ENCODE measurements at places on chromosomes 1 and 21.
A peak's percentile ranks its signal among the peaks of the same experiment; 100 is the strongest.

DNA sequence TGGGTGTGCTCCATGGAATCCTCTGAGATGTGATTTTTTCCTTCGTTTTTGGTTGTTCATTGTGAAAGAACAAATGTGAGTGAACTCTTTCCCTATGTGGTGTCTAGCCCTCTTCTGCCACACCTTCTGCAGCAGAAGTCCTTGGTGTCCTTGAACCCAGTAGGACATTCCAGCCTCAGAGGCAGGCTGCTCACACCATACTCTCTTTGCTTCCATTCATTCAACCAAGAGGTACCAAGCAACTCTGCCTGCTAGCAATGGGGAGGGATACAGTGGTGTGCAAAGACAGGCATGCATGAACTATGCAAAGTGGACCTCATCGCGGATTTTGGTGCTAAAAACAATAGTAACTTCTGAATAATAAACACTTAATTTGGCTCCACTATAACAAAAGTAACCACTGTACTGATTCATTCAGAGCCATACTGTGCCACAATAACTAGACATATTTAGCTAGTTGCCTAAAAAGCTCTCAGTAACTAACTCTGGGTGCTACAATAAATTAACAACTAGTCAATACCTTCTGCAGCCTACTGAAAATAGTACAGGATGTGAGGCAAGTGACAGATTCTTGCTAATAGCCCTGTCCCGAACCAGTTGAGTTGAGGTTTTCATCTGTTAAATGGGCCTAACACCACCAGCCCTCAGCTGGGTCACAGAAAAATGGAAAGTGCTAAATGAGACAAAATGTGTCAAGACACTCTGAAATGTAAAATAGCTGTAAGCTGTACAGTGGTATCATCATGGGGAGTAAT lies 155.4 kb downstream of the SLC45A1 start:
- no peak for DNase-seq

GRCh38 chr1:172402878-172403569 lies 17.5 kb upstream of the C1orf105 start:
- DNase-seq = no peak

DNA sequence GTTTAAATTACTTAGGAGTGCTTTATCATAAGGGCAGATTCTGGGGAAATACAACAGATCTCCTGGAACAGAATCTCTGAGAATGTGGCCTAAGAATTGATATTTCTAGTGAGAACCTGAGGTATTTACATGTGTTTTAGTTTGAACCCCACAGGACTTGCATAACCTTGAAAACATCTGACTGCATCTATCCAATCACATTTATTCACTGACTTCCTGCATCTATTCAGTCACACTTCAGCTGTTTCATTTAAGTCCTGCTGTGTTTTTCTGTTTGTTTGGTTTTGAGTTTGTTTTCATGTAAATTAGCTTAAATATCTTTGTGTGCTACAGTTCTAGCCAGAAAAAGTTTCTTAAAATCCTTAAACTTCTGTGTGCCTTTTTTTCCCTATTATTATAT lies 1260.7 kb downstream of the PLA2G4A start:
- DNase-seq = no peak

DNA sequence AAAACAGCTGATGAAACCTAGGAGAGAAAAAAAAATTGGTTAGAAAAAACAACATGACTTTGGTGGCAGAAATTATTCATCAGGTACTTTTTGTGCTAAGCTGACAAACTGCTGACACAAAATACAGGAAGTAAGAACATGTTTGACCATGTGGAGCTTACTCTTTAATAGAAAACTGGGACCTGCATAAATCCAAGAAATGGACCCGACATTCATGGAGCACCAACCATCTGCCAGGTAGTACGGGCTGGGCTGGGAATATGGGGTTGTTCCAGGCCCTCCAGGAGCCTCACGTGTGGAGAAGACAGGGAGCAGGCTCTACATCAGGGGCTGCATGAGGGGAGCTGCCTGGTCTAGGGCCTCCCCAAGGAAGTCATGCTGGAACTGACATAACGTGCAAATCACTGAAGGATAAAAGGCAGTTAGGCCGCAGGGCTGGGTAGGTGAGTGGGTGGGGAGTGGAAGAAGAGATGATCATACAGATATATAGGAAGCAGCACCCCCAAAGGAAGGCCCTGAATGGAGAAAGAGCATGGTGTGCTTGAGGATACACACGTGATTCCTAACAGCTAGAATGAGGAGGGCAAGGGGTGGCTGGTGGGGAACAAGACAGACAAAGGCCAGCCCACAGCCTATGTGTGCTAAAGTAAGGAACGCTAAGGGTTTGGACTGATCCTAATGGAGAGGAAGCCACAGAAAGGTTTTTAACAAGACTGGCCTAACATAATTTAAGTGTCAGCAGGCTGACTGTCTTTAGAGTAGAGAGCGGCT lies 26.1 kb downstream of the CD58 start:
- no peak for DNase-seq

GRCh38 chr1:89910780-89911179 lies 84.1 kb upstream of the ZNF326 start:
- no peak for DNase-seq

DNA sequence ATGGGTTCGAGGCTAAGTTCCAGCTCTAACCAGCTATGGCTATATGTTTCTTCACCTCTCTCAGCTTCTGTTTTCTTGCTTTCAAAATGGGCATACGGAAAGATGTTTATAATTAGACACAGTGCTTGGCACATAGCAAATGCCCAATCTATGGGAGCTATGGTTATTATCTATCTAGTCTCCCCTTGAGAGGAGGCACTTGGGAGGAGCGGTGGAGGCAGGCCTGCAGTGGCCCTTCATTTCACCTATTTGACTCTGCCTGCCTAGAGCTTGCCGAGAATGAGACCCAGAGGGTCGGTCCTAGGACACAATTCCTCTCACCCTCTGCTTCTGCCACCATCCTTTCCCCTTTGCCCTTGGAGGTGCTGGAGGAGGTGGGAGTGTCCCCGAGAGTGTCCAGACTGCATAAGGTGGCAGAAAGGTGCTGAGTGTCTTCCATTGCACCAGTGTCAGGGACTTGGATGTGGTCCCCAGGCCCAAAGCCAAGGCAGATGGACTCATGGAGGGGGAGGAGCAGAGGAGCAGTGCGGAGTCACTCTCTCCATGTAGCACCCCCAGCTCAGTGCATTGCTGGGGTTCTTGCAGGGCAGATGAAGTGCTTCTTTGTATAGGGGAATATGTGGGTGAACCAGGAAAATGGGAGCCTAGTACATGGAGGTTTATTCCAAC lies 9.0 kb downstream of the LGR6 start:
- no peak for DNase-seq

GRCh38 chr1:79920960-79921669 lies 914.6 kb upstream of the ADGRL4 start:
- no peak for DNase-seq

- DNase-seq = no peak
Observed at GRCh38 chr1:183238071-183238470, 52.0 kb downstream of the LAMC2 start.

- peak; percentile 34 for DNase-seq
Observed at GRCh38 chr1:101191049-101191448, 45.8 kb upstream of the S1PR1 start.

GRCh38 chr1:45608175-45609156 lies 15.4 kb downstream of the CCDC17 start:
- DNase-seq = peak; percentile 27

DNA sequence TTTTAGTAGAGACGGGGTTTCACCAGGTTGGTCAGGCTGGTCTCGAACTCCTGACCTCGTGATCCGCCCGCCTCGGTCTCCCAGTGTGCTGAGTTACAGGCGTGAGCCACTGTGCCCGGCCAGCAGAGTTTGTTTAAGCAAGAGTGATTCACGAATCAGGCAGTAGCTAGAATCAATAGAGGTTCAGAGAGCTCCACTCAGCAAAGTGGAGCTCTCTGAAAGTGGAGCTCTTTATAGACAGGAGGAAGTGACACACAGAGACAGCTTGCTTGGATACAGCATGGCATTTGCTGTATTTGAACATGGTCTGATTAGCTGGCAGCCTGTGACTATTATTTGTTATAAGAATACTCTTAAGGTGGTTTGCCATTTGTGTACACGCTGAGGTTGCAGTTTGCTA lies 27.1 kb upstream of the CD34 start:
- DNase-seq = no peak

DNA sequence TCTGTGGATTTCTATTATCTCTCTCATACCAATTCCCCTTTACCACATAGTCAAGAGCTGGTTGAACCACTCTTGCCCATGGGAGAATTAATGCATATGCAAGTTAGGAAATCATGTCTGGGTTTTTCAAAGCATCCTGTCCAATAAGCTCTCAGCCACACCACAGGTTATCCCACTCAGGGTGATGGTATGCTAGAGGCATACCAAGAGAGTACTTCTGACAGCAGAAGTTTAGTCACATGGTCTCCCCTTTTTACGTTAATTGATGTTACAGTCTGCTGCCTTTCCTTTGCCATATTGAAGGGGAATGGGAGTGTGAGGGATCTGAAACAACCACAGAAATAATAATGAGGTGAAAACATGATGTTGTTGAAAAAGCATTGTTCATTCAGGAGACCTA lies 135.8 kb upstream of the PBX1 start:
- no peak for DNase-seq

- no peak for DNase-seq
Observed at GRCh38 chr1:64975740-64976139, 9.4 kb upstream of the JAK1 start.

- peak; percentile 19 for DNase-seq
Observed at GRCh38 chr1:16249596-16250241, 12.7 kb upstream of the CPLANE2 start.

DNA sequence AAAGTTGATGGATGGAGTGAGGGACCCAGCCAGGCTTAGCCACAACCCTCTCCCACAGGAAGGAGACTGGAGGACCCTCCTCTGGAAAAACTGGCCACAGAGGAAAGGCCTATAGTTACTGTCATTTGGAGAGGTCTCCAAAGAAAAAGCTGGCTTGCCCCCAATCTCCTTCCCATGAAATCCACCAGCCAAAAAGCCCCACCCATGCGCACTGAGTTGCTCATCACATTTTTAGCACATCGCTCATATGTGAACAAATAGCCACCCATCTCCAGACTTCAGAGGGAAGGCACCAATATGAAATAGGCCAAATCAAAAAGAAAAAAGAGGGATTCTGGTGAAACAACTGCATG lies 36.9 kb upstream of the QSOX1 start:
- no peak for DNase-seq

DNA sequence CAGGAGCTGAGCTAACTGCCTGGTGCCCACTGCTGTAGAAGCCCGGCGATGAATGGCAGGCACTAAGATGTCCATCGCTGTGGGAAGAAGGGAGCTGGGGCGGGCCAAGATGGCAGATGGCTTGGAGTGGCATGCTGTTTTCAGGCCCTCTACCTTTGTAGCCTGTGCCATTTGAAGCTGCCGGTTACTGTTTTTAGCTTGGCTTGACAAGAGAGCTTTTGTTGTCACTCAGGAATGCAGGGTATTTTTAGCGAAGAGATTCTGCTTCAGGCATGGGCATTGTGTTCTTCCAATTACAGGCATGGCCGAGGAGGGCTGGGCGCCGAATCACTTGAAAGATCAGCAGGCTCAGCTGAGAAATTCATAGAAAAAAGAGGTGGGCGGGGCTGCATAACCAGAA lies 348.7 kb downstream of the RPS6KC1 start:
- DNase-seq = no peak

- DNase-seq = no peak
Observed at GRCh38 chr1:81838600-81839218, 38.0 kb downstream of the ADGRL2 start.

DNA sequence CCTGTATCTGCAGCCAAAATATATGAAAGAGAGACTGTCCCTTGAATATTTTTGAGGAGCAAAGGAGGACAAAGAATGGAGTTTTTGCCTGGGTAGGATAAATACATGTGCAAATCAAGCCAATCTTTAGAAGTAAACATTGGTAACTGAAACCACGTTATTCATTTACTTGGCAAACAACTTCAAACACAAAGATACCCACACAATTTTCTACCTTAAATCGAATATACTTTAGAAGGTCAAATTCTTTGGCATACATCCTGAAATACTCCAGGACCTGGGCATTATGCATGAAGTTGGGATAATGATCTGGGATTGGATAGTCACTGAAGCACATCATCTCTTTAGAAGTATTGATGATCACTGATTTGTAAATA lies 9.6 kb downstream of the FMO5 start:
- no peak for DNase-seq

- no peak for DNase-seq
Observed at GRCh38 chr1:51736702-51737101, 119.8 kb downstream of the OSBPL9 start.

DNA sequence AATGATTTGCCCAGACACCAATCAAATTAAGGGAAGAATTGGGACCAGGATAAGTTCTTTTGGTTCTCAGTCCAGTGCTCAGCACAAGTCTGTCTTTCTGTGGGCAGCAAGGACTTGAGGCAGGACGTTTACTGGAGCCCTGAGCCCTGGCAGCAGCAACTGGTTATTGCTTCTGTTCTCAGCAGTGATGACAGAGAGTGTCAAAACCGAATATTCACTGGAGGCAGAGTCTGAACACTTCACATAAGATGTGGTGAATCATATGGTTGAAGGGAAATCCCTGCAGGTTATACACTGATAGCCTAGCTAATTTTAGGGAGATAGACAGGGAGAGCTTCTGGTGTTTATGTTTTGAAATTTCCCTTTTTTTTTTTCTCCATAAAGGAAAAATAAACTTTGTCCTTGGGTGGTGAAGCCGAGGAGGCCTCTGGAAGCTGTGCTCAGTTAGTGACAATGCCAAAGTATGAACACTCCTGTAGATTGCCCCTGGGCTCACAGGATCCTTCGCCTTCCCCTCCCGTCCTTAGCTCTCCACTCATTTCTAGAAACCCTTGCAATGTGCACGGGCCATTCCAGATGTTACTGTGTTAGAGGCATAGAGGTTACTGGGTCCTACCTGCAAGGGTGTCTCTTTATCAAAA lies 26.3 kb upstream of the TSPAN2 start:
- DNase-seq = no peak

DNA sequence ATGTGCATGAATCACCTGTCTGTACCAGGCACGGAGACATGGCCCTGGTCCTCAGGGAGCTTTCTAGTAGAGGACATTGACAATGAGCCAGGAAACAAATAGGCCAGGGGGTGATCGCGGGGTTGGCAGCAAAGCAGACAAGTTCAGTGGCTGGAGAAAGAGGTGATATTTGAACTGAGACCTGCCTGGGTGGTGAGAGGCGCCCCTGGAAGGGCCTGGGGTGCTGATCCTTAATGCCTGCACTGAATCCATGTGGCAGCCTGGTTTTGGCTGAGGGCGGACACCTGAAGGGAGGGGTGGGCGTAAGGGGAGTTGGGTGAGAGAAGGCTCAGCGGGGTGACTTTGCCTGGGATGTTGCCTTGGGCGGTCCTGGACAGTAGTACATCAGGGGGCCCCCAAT lies 35.9 kb downstream of the URB2 start:
- DNase-seq = no peak

DNA sequence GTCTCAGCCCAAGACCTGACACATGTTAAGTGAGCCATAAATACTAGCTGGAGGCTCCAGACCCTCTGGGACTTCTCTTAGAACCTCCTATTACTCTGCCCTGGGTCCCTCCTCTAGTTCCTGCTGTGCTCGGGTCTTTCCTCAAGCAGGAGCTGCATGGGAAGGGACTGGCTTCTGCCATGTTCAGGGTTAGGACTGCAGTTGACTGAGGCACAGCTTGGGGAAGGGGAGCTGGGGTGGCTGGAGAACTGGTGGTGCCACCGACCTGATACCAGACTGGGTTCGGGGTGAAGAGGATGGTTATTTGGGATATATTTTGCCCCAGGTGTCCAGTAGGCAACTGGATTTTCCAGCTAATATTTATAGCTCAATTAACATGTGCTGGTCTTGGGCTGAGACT lies 15.7 kb downstream of the HYI start:
- no peak for DNase-seq

GRCh38 chr21:19256934-19257660 lies 853.5 kb upstream of the TMPRSS15 start:
- no peak for DNase-seq

GRCh38 chr1:109142260-109142659 lies 28.3 kb downstream of the ELAPOR1 start:
- no peak for DNase-seq

Data from AML-193 (cell line).